NCI-H446 (cell line): ENCODE measurements at places on chromosomes 13 and 19.

GRCh38 chr13:40981949-40982348 lies 37.2 kb downstream of the ELF1 start:
- DNase-seq, result no peak

DNA sequence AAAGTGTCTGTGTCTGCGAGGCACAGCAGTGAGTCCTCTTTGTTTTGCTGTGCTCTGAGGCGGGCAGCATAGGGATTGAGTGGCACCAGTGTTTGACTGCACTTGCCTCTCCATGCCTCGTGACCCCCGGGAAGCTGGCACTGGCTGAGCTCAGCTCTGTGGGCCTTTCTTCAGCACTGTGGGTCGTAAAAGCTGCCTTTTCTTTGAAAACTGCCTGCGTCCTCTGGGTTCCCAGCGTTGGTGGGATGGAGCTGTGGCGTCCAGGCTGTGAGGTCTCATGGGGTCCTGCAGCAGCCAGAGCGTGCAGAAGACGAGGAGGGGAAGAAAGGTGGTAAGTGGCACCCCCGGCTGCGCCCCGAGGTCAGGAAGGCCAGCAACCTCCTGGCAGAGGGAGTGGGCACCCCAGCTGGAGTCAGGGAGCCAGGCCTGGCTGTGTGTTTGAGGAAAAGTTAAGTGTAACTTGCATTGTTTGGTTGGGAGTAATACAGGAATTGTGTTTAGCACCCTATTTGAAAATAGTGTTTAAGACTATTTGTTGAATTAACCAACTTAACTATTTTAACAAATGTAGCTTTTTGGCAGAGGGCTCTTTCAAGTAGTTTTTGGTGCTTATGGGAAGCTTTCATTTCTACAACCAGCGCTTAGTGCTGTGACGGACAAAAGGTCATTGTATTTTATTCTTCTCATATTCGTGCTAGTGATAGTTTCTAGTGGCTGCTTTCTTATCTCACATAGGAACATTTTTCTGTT lies 79.3 kb upstream of the TEX29 start:
- no peak for DNase-seq

DNA sequence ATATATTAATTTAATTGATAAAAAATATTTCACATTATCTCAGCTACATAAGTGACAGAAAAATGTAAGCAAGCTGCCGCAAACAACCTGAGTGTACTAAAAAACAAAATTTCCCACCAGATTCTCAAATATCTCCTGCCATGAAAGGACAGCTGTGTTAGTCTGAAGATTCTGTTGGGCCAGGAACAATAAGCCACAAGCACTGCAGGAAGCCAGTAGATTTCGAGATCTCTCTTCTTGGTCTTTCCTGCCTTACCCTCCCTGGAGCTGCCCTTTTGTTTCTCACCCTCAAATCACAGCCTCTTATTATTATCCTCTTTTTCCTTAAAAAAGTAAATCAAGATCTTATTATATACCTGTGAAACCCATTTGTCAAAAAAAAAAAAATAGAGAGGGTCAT lies 165.6 kb downstream of the EFNB2 start:
- no peak for DNase-seq

DNA sequence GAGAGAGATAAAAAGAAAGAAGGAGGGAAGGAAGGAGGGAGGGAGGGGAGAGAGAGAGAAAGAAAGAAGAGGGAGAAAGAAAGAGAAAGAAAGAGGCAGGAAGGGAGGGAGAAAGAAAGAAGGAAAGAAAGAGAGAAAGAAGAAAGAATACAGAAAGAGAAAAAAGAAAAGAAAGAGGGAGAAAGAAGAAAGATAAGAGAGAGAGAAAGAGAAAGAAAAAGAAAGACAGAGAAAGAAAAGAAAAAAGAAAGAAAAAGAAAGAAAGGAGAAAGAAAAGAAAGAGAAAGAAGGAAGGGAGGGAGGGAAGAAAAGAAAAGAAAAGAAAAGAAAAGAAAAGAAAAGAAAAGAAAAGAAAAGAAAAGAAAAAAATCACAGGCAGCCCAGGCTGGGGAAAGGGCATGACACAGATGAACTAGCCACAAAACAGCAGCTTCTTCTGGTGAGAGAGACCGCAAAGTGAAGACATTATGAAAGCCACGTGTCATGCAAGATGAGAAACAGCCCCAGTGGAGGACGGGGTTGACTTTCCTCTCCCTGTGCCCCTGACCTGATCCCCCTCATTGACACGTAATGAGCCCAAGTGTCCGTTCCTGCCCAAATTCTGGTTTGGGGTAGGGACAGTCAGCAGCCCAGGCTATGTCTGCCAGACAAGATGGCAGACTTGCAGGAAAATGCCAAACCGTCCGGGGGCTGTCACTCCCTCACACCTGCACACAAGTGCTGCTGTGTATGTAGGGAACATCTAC lies 102.1 kb downstream of the INSR start:
- no peak for DNase-seq

- no peak for DNase-seq
Measured at GRCh38 chr13:20451397-20451796, 74.3 kb downstream of the CRYL1 start.

- no peak for DNase-seq
Measured at GRCh38 chr19:29487432-29487831, 38.4 kb upstream of the VSTM2B start.

DNA sequence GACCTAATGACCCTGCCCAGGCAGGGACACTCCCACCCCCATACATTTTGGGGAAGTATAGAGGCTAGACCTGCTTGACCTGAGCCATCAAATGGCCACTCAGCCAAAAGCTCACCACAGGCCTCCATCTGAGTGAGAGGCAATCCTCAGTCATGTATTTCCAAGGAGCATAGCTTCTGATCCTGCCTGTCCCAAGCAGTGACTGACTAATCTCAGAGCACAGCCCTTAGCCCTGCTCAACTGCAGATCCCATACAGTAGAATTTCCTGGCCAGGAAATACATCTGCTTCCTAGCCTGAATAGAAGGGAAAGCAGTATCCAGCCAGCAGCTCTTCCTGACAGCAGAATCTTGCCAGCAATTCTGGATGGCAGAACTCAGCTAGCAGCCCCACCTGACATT lies 880.6 kb upstream of the GPC6 start:
- no peak for DNase-seq

DNA sequence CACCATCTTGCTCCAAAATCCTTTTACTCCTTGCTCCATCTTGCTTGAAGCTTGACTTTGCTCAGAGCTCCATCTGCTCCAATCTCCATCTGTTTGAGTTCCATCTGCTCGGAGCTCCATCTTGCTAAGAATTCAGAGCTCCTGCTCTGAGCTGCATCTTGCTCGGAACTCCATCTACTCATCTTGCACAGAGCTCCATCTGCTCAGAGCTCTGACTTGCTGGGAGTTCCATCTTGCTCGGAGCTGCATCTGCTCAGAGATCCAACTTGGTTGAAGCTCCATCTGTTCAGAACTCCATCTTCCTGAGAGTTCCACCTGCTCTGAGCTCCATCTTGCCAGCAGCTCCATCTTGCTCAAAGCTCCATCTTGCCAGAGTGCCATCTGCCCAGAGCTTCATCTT lies 80.6 kb upstream of the ZNF98 start:
- DNase-seq, result no peak

- DNase-seq, result no peak
Measured at GRCh38 chr13:44453881-44454280, 80.3 kb downstream of the SERP2 start.

GRCh38 chr19:1287354-1288225 lies 1.9 kb downstream of the EFNA2 start:
- no peak for DNase-seq

DNA sequence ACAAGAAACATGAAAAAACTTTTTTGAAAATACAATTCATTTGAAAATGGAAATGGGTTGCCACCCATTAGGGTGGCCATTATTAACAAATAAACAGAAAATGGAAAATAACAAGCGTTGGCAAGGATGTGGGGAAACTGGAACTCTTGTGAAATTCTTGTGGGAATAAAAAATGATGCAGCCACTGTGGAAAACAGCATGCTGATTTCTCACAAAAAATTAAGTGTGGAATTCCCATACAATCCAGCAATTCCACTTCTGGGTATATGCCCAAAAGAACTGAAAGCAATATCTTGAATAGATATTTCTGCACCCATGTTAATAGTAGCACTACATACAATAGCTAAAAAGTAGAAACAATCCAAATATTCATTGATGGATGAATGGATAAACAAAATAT lies 165.2 kb downstream of the DCLK1 start:
- no peak for DNase-seq

DNA sequence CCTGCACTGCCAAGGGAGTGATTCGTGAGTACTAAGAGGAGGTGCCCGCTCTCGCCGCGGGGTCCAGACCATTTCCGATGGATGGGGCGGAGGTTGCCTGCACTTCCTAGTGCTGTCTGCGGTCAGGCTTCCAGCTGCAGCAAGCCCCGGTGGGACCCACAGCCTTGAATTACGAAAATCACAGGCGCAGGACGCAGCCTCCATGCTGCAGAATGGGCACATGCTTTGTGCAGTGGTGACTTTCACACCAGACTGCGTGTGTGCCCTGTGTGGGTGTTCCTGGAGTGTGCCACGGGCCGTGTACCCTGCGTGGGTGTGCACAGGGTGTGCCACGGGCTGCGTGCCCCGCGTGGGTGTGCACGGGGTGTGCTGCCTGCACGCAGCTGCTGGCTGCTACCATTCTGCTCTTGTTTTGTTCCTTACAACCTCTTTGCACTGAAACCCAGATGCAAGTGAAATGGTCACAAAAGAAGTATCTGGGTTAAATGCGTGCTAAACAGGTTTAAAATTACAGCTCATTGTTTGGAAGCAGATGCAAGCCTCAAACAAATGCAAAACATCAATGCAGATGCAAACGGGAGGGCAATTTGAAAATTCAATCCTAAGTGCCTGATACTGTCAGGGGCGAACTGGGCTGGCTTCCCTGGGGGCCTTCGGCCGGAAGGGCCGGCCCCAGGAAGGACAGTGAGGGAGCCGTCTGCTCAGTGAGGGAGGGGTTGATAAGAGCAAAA lies 221.2 kb upstream of the SOX1 start:
- DNase-seq, result no peak

DNA sequence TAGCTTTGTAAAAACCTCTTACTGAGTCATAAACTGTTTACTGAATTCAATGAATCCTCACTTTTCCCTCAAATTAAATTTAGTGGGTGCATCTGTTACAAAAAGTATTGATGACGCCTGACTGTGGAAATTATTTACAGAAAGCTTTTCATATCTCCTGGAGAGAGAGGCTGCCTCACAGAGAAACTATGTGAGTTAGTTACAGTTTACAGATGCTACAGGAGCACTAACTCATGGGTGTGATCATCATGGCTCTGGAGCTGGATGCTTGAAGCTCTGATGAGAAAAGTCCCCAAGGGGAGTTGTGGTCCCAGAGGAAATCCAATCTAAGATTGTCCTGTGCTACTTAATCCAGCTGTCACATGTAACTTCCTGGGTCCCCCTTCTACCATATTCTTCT lies 590.8 kb downstream of the LMO7 start:
- no peak for DNase-seq

DNA sequence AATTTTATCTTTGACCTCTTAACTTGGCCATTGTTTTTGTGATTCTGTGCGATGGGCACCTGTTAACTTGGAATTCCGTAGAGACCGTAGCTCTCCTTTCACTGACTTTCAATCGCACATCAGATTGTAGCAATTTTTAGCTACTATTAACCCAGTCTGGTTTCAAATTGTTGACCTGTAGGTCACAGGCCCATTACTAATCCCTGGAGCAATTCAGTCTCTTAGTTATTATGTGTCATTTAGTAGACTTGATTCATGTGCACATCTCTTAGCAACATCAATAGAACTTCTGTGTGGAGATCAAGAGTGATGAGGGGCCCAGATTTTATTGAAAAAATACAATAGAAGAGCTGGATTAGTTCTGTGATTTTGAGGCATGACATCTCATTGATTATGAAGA lies 549.6 kb upstream of the SLC10A2 start:
- DNase-seq, result no peak

- DNase-seq, result peak; percentile 1
Measured at GRCh38 chr13:113400621-113401451, 36.9 kb upstream of the GRTP1 start.

DNA sequence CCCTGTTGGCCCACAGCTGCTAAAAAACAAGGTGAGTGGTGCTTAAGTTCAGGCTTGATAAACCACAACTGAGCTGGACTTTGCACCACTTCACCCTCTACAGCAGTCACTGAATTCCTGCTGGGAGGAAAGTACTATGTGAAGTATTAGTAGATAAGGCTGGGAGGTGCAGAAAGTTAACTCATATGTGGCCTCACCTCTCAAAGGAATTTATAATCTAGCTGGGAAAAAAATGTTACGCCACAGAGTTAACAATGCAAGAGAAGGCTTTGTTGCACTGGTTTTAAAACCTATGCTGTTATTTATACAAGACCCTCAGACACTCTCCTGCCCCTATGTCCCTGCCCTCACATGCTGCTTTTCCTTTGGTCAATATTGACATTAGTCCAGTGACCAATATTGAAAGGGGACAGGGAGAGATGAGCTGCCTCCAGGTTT lies 60.9 kb downstream of the LIG4 start:
- no peak for DNase-seq

DNA sequence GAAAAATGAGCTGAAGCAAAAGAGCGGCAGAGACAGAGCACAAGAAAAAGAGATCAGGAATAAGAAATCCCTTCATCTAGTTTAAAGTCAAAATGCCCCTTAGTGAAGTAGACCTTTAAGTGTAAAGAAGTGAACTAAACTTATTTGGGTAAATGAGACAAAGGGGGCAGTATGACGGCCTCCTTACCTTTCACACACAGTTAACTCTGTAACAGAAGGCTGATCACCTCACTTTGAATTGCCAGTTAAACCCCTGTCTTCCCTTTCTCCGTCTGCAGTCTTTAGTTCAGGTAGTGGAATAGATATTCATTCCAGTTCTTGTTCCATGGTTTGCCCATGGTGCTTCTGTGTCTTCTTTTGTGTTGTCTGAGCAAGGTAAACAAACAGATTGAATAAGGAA lies 1029.8 kb downstream of the DIAPH3 start:
- DNase-seq, result no peak

GRCh38 chr13:21625366-21625765 lies 21.4 kb upstream of the MICU2 start:
- DNase-seq, result no peak

GRCh38 chr13:101944521-101944920 lies 457.3 kb downstream of the FGF14 start:
- DNase-seq, result no peak

- no peak for DNase-seq
Measured at GRCh38 chr19:55436847-55437246, 6.3 kb downstream of the SHISA7 start.

- DNase-seq, result no peak
Measured at GRCh38 chr19:1151917-1152587, 22.0 kb downstream of the SBNO2 start.

- DNase-seq, result no peak
Measured at GRCh38 chr13:28761586-28761985, 42.8 kb upstream of the SLC46A3 start.

- DNase-seq, result no peak
Measured at GRCh38 chr19:31742249-31742648, 393.0 kb upstream of the TSHZ3 start.

- no peak for DNase-seq
Measured at GRCh38 chr13:45063261-45063860, 56.9 kb upstream of the GTF2F2 start.

- DNase-seq, result no peak
Measured at GRCh38 chr19:30425885-30426838, 54.0 kb downstream of the ZNF536 start.

DNA sequence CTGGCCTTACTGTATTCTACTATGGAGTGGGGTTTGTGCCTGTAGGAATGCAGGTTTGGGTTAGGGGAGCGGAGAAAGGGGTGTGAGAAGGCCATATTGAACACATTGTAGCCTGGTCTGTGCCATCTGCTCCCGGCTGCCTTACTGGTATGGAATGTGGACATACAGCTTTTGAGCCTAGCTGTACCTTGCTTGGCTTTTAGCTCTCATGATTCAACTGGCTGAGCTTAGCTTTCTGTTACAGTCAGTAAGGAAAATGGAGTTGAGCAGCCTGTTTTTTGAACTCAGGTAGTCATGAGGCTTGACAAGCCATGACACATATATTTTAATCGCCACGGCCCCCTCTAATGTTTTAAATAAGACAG lies 41.6 kb downstream of the ARHGAP35 start:
- DNase-seq, result no peak
